ENCODE measurements at places on chromosomes 16 and 17.

- no peak for DNase-seq
Observed at GRCh38 chr16:495127-495748, 32.3 kb upstream of the CAPN15 start.

GRCh38 chr16:85522842-85523601, 90.1 kb upstream of the GSE1 start:
- no peak for DNase-seq

- no peak for DNase-seq
Observed at GRCh38 chr17:66747578-66748275, 87.2 kb upstream of the CACNG5 start.

DNA sequence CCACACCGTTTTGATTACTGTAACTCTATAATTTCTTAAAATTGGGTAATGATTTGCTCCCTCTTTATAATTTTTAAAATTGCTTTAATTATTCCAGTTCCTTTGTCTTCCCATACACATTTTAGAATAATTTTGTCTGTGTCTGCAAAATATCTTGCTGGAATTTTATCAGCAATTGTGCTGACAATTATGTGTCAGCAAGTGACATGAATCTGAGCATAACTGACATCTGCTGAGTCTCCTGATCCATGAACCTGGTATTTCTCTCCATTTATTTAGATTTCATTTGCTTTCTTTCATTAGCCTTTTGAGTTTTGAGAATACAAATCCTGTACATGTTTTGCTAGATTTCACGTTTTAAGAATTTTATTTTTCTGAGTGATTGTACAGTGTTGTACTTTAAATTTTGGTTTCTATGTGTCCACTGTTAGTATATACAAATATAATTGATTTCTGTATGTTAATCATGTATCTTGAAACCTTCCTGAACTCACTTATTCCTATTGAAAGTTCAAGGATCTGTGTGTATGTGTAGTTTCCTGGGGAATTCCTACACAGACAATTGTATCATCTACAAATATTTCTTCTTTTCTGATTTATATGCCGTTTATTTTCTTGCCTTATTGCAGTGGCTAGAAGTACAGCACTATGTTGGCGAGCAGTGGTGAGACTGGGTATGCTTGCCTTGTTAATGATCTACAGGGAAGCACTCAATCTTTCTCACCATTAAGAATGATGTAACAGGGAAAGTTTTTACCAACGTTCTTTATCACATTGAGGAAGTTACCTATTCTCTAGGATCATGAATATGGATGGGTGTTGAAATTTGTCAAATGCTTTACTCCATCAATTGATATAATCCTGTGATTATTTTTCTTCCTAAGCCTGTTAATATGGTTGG, 45.2 kb downstream of the N4BP1 start:
- DNase-seq: no peak

DNA sequence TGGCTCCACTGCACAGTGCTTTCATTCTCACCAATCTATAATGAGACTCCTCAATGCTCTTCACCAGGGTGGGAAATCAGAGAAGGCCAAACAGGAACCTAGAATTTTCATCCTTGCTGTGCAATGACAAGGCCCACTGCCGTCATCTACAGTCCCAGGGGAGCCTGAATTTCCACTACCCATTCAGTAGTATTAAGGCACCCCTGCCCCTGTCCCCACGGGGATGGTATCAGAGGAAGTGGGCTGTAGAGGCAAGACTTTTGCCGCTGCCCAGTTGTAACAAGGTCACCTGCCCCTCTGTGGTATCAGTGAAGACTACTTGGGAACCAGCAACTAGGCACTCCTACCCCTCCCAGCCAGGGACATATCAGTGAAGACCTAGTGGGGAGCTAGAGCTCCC, 104.5 kb downstream of the C16orf78 start:
- no peak for DNase-seq

DNA sequence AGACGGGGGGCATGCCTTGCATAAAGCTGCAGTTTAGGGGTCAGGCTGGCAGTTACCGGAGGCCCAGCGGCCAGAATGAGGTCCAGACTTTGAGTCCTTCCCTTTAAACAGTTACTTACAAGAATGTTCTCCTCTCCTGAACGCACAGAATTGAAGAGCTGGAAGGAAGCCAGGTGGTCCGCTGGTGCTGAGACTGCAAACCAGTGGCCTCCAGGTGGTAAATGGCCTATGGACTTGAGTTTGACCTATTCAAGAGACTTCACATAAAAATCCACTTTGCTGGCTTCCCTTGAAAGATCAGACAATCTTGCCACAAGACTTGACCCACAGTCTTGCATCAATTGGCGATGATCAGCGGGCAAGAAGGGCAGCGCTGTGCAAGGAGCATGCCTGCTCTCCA, 14.7 kb upstream of the SEZ6 start:
- no peak for DNase-seq
